A673 (cell line): ENCODE measurements at places on chromosomes 16 and 17.

DNA sequence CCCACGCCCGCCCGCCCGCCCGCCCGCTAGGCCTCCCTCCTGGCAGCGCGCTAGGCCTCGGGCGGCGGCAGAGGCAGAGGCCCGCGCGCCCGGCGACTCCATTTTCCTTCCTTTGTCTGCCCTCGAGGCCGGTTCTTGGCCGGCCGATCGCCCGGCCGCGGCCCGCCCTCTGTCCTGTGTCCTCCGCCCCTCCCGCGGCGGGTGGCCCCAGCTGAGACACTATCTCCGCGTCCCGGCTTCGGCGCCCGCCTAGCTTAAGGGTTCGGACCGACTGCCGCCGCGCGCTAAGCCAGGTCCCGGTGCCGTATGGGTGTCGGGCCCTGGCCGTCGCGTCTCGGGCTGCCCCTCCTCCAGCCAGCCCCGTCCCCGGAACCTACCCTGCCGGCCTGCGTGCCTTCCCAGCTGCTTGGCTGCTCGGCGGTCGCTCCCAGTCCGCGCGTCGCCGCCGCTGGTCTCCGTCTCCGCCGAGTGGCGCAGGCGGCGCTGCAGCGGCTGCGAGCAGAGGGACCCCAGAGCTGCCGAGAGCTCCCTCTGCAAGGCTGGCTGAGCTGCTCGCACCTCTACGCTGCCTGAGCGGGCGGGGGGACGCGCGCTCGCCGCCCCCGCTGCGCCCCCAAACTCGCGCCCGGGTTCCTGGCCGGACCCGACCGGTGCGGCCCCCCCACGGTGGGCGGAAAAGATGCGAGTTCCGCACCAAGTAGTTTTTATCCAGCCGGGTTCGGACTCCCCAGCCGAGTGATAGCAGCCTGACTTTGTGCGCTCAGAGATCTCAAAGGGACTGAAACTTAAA is 787 bp downstream of the CTCF start:
- H3K27ac ChIP-seq: peak overlapping the region; percentile 100
- H3K4me3 ChIP-seq: peak overlapping the region; percentile 98
- peaks cover 13% of the 10 kb centered on the region for H3K4me1 ChIP-seq
- H3K27me3 ChIP-seq: no peaks in the 10 kb centered on the region
- no peaks in the 10 kb centered on the region for H3K36me3 ChIP-seq

DNA sequence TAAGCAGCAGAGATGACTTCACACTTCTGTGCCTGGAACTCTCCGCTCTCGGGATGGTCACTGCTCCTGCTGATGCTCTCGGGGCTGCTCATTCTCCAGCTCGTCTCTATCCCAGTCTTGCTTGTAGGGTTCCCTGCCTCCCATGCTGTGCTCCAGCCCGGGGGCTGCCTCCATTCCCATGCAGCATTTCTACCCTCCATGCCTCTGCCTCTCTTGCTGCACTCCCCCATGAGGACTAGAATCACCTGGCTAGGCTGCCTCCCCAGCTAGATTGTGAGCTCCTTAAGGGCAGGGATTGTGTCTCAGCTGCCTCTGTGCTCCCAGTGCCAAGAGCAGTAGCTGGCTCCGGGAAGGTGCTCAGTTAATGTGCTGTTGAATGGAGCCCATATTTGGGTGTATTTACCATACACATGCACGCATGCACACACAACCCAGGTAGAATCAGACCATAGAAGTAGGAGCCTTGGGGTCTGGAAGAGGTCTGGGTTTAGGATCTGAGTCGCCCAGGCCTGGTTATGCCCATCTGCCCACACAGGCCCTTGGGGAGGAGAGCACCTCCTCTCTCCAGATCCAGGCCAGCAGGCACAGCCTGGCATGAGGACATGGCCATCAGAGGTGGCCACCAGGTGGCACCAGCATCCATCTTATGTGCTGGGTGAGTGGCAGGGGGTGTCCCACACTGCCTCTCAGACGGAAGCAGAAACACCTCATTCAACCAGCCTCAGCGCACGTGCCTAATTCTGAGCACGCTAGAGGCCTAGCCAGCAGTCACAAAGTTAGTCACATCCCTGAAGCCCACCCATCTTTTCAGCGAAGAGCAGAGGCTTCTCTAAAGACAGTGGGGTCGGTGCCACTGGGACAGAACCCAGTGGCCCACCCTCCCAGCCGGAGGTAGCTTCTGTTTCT is 9.3 kb downstream of the GIT1 start:
- no peak overlapping the region for H3K4me3 ChIP-seq
- H3K4me1 ChIP-seq: peaks cover 12% of the 10 kb centered on the region
- H3K27ac ChIP-seq: no peak overlapping the region
- H3K36me3 ChIP-seq: peaks cover 82% of the 10 kb centered on the region

DNA sequence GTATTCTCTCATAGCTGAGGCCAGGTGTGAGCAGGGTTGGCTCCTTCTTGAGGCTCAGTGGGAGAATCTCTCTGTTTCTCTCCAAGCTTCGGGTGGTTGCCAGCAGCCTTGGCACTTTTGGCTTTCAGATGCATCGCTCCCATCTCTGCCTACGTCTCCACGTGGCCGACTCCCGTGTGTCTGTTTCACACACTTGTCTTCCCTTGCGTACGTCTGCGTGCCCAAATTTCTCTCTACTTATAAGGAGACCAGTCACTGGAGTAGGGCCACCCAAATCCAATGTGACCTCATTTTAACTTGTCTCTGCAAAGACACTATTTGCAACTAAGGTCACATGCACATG is 14.7 kb downstream of the OSBPL7 start:
- H3K4me1 ChIP-seq: no peaks in the 10 kb centered on the region
- H3K27me3 ChIP-seq: no peaks in the 10 kb centered on the region
- H3K36me3 ChIP-seq: no peaks in the 10 kb centered on the region
- H3K4me3 ChIP-seq: no peak overlapping the region
- no peak overlapping the region for H3K27ac ChIP-seq

- H3K27ac ChIP-seq: no peak overlapping the region
- H3K27me3 ChIP-seq: no peaks in the 10 kb centered on the region
- DNase-seq: no peak
- no peak overlapping the region for H3K4me3 ChIP-seq
- no peaks in the 10 kb centered on the region for H3K36me3 ChIP-seq
Measured at GRCh38 chr16:49453983-49454382, 80.4 kb downstream of the C16orf78 start.

DNA sequence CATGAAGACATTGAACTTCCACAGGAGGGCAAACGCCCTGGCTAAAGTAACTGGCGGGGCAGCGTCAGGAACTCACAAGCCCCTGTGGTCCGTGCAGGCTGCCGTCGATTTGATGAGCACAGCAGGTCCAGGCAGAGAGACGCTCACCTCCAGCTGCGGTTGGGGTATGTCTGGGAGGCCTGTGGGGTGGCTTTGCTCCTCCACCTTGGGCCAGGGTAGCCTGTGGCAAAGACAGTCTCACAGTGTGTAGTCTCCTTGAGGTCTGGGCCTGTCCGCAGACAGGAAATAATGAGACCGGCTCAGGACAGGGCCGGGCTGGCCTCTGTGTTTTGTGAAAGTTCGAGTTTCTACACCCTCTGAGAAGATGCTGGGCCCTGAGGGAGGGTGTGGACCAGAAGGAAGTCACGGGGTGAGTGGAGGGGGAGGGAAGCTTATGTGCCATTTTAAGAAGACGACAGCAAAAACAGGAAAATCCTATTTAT is 103.3 kb downstream of the METRNL start:
- H3K36me3 ChIP-seq: no peaks in the 10 kb centered on the region
- H3K4me1 ChIP-seq: no peaks in the 10 kb centered on the region
- DNase-seq: no peak
- H3K4me3 ChIP-seq: no peak overlapping the region

DNA sequence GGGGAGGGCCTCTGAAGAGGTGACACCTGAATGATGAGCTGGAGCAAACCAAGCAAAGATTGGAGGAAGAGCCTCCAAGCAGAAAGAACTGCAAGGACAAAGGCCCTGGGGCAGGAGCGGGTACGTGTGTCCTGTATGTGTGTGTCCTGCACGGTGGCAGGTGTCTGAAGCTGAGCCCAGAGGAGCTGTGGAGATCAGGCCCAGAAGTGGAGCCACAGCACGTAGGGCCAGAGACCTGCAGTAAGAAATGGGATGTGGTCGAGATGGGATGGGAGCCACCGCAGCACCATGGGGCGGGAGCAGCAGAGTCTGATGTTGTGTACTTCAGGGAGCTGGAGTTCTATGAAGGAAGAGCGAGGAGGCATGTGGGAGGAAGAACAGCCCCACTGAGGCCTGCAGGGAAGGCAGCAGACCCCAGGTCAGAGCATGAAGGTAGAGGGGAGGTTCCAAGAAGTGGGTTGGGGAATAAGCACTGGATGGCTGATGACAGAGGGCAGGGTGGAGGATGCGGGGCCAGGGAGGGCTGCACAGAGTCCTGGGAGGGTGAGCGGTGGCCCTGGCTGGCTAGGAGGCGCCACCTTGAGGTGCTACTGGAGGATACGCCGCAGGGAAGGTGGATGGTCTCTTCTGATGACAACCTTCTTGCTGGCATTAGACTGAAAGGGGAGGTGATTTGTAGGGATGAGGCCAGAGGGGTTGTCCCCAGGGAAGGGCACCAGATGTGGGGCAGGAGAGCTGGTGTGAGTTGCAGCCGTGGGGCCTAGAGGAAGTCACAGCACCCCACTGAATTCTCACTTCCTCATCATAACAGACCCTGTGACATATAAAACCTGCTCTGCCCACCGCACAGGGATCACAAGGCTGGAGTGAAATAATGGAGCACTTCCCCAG is 10.6 kb upstream of the CETP start:
- H3K4me3 ChIP-seq: no peak overlapping the region
- H3K27me3 ChIP-seq: no peaks in the 10 kb centered on the region
- DNase-seq: peak; percentile 64
- H3K27ac ChIP-seq: no peak overlapping the region

GRCh38 chr16:24138024-24138423 is 118.1 kb upstream of the CACNG3 start:
- H3K36me3 ChIP-seq: peaks cover 11% of the 10 kb centered on the region
- peak; percentile 47 for DNase-seq
- H3K27ac ChIP-seq: no peak overlapping the region
- H3K4me1 ChIP-seq: peaks cover 18% of the 10 kb centered on the region

- no peaks in the 10 kb centered on the region for H3K27me3 ChIP-seq
- no peaks in the 10 kb centered on the region for H3K36me3 ChIP-seq
- H3K4me3 ChIP-seq: no peak overlapping the region
- DNase-seq: no peak
Measured at GRCh38 chr17:56970974-56971373, 7.0 kb upstream of the SCPEP1 start.

DNA sequence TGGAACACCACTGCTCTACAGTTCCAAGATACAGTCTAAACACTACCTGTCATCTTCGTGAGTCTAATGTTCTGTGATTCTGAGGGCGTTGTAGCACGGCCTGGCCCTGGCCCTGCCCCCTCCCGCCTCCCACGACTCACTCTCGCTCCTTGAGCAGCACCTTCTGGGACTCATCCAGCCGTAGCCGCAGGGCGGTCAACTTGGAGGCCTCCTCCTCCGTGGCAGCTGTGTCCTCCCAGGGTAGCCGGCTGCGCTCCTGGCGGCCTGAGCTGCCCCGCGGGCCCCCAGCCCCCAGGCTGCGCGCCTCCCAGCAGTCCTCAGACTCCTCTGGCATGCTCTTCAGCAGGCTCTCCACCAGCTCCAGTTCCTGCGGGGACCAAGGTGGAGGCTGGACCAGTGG is 10.6 kb downstream of the CCDC102A start:
- H3K27me3 ChIP-seq: no peaks in the 10 kb centered on the region
- H3K36me3 ChIP-seq: no peaks in the 10 kb centered on the region
- H3K4me3 ChIP-seq: no peak overlapping the region
- no peaks in the 10 kb centered on the region for H3K4me1 ChIP-seq
- no peak for DNase-seq

- no peaks in the 10 kb centered on the region for H3K36me3 ChIP-seq
- H3K4me3 ChIP-seq: no peak overlapping the region
- H3K27ac ChIP-seq: no peak overlapping the region
Measured at GRCh38 chr16:49827805-49828438, 28.0 kb downstream of the ZNF423 start.

DNA sequence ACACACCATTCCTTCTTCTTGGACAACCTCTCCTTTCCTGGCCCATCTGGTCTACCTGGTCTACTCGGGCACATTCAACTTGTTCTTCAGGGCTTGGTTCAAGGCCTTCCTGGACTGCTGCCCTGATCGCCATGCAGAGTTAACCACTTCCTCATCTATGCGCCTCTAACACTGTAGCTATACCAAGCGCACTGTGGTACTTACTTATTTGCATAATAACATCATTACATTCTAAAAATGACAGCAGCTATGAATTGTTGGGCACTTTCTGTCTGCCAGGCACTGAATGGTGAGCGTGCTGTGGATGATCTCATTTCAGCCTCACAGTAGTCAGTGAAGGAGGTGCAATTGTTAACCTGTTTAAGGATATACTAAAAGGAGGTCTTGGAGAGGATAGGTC is 66.9 kb upstream of the SDK2 start:
- H3K4me1 ChIP-seq: no peaks in the 10 kb centered on the region
- no peak overlapping the region for H3K27ac ChIP-seq
- DNase-seq: no peak
- H3K27me3 ChIP-seq: peaks cover 55% of the 10 kb centered on the region
- H3K36me3 ChIP-seq: no peaks in the 10 kb centered on the region

DNA sequence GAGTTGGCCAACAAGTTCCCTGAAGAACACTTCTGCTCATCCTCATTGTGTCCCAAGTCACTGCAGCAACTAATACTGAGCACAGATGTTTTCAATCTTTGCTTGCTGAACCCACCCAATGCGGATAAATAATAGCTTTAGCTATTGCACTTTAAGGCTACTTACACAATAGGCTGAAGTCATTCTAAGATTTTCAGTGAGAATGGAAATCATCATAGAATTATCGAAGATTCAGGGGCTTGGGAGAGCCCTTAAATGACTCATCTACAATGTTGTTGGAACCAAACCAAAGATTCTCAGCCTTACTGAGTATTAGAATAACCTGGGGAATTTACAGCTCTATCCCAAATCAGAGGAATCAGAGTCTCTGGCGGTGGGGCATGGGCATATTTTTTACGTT is 51.2 kb downstream of the SYCE1L start:
- no peaks in the 10 kb centered on the region for H3K4me1 ChIP-seq
- H3K27ac ChIP-seq: no peak overlapping the region
- H3K36me3 ChIP-seq: no peaks in the 10 kb centered on the region
- no peak overlapping the region for H3K4me3 ChIP-seq
- no peaks in the 10 kb centered on the region for H3K27me3 ChIP-seq

- peak; percentile 97 for DNase-seq
- H3K36me3 ChIP-seq: peaks cover 18% of the 10 kb centered on the region
- H3K4me1 ChIP-seq: peaks cover 12% of the 10 kb centered on the region
- peak within 1 kb of the TSS; percentile 89 for H3K27ac ChIP-seq
- H3K27me3 ChIP-seq: no peaks in the 10 kb centered on the region
- H3K4me3 ChIP-seq: peak within 1 kb of the TSS; percentile 75
Measured at GRCh38 chr17:61927208-61928100, at the start of gene INTS2. Gene INTS2, minus strand, starts transcription at chr17:61927982. Its CDS starts 1,338 bp downstream, at chr17:61926644.

DNA sequence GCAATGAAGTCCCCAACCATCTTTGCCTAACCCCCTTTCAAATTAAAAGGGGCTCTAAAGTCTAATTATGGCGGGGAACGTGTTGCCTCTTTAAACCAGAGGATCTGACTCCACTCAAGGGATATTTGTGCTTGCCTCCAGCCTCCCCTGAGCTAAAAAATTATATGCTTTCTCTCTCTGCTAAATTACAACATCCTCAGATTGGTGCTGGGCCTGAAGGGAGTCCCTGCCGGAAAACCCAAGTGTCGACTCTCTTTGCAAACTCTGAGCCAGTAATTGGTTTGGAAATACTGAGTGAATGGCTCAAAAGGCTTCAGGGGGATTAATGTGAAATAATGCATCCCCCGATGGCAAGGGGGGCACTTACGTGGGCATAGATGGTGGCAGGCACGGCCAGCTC is 208.5 kb upstream of the TNRC6C start:
- H3K27me3 ChIP-seq: no peaks in the 10 kb centered on the region
- H3K4me1 ChIP-seq: no peaks in the 10 kb centered on the region
- no peaks in the 10 kb centered on the region for H3K36me3 ChIP-seq
- no peak for DNase-seq
- no peak overlapping the region for H3K27ac ChIP-seq

GRCh38 chr16:367333-367903 is 2.9 kb downstream of the MRPL28 start:
- H3K27ac ChIP-seq: no peak overlapping the region
- H3K4me3 ChIP-seq: no peak overlapping the region
- no peaks in the 10 kb centered on the region for H3K27me3 ChIP-seq
- peaks cover 20% of the 10 kb centered on the region for H3K36me3 ChIP-seq
- no peak for DNase-seq
